ENCODE measurements at places on chromosomes 11 and 22.
A peak's percentile ranks its signal among the peaks of the same experiment; 100 is the strongest.

DNA sequence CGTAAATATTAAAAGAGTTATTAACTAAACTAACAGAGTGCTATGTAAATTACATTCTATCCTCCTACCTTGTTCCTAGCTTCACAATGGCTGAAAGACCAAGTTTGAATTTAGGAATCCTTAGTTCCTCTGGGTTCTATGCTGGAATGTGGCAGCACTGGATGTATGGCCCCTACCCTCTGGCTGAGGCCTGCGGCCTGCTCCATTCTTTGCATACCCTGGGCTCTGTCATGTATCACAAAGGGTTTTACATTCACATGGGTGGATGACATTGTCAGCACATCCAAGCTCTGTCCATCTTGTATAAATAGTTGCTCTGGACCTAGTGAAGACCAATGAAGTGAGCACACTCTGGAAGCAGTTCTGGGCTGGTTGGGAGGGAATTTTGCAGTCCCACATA is 54.5 kb downstream of the AASDHPPT start:
- DNase-seq, result no peak

DNA sequence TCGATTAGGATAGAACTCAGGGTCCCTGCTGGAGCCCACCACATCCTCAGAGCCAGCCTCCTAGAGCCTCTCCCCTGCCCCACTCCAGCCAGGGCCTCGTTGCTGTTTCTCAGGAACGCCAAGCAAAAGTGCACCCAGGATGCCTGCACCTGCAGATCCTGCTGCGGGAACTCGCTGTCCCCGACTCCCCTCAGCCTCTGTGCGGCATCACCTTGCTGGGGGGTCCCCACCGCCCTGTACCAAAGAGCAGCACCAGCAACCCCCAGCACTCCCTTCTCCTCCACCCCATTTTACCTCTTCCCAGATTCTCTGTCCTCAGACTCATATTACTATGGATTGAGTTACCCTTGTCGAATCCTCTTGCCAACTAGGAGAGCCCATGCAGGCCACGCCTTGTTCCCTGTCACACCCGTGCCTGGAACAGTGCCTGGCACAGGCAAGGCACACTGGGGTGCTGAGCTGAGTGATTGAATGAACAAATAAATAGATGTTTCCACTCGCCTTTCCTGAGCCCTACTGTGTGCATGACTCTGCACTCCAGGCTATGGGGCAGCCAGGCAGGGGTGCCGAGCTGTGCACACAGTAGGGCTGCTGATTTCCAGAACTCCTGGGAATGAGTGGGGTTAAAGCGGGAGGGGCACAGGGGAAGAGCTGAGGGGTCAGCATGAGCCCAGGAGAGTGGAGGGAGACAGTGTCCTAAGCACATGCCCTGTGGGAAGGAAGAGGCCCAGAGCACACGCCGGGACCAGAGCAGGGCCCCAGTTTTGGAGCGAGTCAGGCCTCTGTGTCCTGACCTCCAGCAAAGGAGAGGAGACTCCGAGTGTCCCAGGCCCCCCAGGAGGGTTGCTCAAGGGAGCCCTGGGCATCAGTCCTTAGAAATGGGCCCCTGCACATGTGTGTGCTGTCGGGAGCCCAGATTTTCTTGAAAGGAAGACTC is 44.3 kb downstream of the LINC01488 start:
- DNase-seq, result peak; percentile 45

GRCh38 chr11:15507592-15507991 is 392.9 kb downstream of the INSC start:
- no peak for DNase-seq

GRCh38 chr22:24564376-24565058 is 8.7 kb downstream of the SNRPD3 start:
- DNase-seq, result no peak

DNA sequence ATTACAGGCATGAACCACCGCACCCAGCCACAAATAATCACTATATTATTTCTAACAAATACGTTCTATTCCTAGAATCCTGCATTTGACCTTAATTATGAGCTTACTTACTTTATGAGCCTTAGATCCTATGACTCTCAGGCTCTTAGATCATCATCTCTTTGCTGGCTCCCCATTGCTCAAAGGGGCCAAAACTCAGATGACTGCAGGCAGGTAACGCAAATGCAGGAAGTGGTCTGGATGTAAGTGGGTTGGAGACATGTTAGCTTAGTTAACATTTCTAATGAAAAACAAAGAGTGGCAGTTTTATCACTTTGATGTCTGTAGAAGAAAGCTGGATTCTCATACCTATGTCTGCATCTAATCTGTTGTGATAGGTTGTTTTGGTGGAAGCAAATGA is 23.4 kb downstream of the CCDC81 start:
- no peak for DNase-seq

GRCh38 chr22:36540867-36541642 is 12.1 kb upstream of the EIF3D start:
- no peak for DNase-seq

All from sigmoid colon (tissue), 7 donors.